ENCODE measurements at places on chromosomes 11 and 22.

GRCh38 chr11:59259867-59260475 lies 47.2 kb upstream of the MPEG1 start:
- no peak for DNase-seq

DNA sequence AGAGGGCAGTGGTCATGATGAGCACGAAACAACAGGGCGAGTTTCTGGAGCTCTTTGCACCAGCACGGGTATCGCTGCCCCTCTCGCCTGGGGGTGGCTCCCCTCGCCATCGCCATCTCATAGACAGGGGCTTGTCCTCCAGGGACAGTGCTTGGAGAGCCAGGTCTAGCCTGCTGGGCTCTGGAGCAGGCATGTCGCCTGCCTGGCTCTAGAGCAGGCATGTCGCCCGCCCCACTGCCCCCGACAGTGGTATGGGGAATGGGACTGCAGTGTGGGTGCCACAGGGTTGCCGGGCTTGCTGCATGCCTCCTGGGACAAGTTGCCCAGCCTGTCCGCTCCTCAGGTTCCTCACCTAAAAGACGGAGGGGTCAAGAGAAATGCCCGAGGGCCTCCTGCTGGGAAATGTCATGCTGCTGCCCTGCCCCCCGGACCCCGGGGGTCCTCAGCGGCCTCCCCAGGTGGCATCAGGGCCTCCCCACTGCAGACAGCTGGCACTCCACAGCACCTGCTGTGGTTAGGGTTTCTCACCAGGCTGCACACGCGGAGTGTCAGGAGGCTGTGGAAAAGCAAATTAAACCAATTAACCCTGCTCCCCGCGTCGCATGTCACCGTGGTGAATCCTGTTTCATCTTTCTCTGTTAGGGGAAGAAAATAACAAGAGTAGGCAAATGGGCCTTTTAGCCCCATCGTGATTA lies 403.0 kb downstream of the TBC1D22A start:
- no peak for DNase-seq

DNA sequence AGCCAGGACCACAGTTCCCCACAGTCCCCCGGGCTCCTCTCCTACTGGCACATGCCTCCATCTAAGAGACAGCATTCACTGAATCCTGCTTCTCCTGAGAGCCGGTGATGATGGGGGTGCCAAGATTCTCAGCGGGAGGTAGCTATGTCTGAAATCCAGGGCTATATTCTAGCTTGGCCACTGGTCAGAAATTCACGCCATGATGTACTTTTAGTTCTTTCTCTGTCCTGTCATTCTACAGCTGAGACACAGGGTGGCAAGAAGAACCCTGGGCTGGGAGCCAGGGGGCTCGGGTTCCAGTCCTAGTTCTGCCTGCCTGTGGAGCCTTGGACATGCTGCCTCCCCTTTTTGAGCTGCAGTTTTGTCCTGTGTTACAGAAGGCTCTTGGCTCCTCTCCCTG lies 59.2 kb upstream of the PHOX2A start:
- no peak for DNase-seq

GRCh38 chr11:126968915-126969314 lies 31.7 kb downstream of the KIRREL3 start:
- no peak for DNase-seq

DNA sequence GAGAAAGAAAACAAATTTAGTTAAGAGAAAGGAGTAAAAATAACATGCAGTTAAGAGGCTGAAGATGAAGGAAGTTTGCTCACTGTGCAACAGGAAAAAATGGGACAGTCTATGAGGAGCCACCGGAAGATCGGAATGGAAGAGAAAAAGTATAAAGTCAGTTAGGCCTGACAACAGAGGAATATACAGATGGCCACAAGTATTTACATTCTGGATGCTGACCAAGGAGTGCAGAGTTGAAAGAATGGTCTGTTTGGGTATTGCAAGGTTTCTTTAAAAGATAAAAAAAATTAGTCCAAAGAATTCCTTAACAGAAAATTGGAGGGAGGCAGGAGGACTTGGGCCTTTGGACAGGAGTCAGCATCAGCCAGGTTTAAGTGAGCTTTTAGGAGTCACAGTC lies 37.5 kb downstream of the RBFOX2 start:
- no peak for DNase-seq

DNA sequence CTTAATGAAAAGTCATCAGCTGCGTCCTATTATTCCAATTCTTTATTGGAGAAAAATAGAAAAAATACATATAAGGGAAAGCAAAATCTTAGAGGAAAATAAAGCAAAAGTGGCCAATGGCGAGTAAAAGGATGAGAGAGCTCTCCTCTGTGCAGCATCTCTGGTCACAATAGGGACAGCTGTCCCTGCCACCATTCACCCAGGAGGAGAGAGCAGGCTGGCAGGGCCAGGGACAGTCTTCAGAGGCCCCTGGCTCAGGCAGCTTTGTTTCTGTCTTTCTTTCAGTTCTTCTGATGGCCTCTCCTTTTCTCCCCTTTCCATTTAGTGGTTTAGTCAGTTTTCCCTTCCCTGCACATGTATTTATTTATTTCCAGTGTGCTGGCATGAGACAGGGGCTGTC lies 941.3 kb downstream of the NTM start:
- DNase-seq = no peak

GRCh38 chr22:36768141-36768540 lies 7.8 kb downstream of the IFT27 start:
- DNase-seq = no peak

- no peak for DNase-seq
Measured at GRCh38 chr11:377174-377865, 8.0 kb downstream of the B4GALNT4 start.

DNA sequence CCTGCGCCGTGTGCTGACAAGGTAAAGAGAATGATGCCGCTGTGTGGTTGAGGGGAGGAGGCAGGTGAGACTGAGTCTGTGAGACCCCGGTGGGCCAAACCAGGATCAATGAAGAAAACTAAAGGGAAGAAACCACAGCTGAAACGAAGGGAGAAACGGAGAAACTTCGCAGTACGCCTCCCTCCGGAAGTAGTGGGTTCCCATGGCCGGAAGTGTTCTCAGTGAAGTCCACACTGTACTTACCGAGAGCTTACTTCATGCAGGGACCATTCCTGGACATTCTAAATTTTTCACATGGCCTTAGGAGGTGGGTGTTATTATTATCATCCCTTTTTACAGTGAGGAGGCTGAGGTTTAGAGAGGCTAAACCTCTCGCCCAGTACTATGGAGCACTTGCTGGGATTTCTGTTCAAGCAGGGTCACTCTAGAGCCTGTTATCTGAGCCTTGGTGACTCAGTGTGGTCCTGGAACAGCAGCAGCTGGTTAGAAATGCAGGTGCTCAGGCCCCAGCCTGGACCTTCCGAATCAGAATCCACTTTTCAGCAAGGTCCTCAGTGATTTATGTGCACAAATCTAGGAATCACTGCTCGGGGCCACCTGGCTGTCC lies 17.9 kb downstream of the CD5 start:
- no peak for DNase-seq

GRCh38 chr11:19920982-19921381 lies 208.3 kb downstream of the NAV2 start:
- DNase-seq = no peak

- no peak for DNase-seq
Measured at GRCh38 chr22:44732661-44733060, 19.7 kb upstream of the ARHGAP8 start.

DNA sequence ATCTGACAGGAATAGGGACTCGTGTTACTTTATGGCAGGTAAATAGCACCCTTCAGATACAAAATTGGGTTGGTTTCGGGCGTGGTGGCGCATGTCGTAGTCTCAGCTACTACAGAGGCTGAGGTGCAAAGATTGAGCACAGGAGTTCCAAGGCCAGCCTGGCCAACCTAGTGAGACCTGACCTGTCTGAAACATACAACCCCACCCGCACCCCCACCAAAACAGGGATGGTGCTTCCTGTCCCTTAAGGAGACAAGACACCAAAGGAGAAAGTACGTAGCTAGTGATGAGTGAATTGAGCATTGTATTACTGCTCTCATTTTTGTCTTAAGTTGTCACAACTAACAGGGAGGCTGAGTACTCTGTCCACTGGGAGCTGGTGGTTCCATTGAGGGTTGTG lies 14.1 kb downstream of the RBM4 start:
- DNase-seq = no peak

GRCh38 chr11:112292785-112293407 lies 32.2 kb upstream of the PLET1 start:
- no peak for DNase-seq

DNA sequence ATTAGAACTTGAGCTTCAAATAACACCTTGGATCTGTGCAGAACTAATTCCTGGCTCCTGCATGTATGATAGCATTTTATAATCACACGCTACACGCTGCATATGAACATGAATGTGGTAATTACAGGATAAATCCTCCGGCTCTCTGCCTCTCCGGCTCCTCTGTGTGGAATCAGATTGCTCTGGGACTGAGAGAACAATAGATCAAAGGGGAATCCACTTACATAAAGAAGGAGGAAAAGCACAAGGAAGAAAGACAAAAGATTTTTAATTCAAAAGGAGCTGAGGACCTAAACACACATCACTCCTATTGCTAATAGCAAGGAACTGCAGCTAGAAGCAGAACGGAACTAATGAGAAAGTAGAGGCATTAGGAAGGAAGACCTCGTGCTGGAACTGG lies 240.9 kb downstream of the NTM start:
- DNase-seq = no peak

- no peak for DNase-seq
Measured at GRCh38 chr11:27807596-27807995, 107.3 kb upstream of the BDNF start.

DNA sequence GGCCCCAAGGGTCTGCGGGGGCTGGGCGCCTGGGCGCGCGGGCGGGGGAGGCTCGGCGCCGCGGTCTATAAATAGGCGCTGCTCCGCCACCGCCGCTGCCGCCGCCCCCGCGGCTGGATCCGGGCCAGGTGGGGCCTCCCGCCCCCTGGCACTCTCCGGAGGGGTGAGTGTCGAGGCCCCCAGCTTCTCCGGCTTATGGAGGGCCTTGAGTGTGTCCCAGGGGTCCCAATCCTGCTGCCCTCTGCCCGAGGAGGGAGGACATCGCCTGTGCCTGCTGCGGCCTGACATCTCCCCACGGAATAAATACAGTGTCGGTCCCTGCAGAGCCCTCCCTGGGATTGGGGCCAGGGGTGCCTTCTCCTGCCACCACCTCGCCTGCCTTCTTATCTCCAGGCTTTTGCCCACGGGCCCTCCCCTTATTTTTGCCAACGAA lies 4.3 kb upstream of the GP1BB start:
- DNase-seq = no peak

- DNase-seq = peak; percentile 69
Measured at GRCh38 chr22:46390652-46391301, 55.3 kb downstream of the TRMU start.

- DNase-seq = no peak
Measured at GRCh38 chr11:131099013-131099412, 182.7 kb upstream of the SNX19 start.

DNA sequence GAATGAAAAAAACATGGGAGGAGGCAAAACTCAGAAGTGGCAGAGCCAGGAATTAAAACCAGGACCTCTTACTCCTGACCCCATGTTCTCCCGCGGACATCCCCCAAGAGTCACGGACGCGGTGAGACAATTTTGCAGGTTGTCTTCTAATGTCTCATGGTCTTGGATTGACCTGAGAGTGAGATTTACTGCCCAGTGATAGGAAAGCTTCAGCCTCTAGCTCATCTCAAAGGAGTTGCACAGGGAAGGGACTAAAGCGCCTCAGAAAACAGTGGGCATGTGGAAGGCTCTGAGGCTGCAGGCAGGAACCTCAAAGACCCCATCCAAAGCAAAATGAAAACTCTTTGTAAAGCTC lies 197.4 kb downstream of the ADAMTS15 start:
- no peak for DNase-seq

- DNase-seq = peak; percentile 11
Measured at GRCh38 chr11:102538932-102539331, 8.4 kb upstream of the MMP7 start.

DNA sequence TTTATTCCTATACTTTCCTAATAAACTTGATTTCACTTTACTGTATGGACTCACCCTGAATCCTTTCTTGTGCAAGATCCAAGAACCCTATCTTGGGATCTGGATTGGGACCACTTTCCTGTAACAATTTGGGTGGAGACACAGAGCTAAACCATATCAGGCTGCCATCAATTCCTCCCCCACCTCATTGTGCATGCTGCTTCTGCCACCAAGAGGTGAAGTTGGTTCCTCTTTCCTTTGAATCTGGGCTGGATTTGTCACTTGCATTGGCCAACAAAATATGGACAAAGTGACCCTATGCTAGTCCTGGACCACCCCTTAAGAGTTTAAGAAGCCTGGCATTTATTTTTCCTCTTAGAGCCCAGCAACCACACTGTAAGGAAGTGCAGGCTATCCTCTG lies 39.4 kb upstream of the CEP295 start:
- DNase-seq = no peak

DNA sequence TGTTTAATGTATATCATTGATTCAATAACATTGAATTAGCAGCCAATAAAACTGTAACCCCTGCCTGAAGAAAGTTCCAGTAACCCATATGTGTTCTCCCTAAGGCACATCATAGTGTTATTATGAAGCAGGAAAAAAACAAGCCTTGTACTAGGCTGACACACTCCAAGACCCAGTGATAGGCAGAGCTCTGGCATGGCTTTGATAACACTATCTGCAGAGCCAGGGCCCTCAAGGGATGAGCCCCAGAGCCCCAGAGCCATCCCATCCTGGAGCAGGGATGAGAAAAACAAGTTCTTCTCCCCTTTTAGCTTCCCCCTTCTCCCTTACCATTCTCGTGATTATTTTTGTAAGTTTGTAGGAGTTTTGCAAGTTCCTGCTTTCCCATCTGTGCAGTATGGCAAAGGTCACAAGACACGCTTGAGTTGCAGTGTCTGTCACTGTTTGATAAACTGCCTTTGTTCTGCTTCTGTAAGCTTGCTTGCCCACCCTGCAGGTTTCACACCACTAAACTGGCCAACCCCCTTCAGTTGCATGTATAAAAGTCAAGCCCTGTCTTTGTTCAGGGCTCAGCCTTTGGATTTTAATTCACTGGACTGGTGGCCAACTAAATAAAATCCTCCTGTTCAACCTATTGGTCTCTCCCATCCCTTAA lies 22.3 kb upstream of the GUCY1A2 start:
- no peak for DNase-seq

GRCh38 chr11:62273789-62274275 lies 3.9 kb downstream of the SCGB2A2 start:
- DNase-seq = no peak

DNA sequence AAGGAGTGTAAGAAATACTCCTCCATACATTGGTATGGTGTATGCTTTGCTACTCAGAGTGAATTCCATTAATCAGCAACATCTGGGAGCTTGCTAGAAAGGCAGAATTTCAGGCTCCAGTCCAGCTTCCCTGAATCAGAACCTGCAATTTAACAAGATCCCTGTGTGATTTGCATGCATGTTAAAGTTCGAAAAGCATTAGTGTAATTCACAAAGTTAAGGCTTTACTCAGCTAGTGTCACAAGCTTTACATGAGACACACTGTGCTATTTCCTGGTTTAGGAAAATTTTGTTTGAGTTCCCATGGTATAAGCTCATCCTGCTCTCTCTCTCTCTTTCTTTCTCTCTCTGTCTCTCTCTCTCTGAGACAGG lies 37.0 kb upstream of the HEPHL1 start:
- DNase-seq = no peak

DNA sequence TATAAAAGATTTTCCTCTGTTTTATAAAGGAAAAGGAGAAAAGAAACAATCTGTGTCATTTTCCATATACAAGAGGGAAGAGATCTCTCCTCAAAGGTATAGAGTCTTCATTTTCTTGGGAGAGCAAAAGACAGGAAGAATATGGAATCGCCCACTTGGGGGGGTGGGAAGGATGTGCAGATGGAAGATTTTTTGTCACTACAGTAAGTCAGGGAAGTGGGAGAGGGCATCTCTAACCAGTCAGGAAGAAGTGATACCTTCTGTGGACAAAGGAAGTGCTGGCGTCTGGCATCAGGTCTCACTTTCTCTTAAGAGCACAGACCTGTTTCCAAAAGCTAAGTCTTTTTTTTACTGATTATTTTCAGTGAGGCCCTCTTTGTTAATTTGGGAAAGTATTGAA lies 1.4 kb downstream of the PRR14L start:
- no peak for DNase-seq

All from SW480 (cell line).